ENCODE measurements at places on chromosomes 11 and 22.

DNA sequence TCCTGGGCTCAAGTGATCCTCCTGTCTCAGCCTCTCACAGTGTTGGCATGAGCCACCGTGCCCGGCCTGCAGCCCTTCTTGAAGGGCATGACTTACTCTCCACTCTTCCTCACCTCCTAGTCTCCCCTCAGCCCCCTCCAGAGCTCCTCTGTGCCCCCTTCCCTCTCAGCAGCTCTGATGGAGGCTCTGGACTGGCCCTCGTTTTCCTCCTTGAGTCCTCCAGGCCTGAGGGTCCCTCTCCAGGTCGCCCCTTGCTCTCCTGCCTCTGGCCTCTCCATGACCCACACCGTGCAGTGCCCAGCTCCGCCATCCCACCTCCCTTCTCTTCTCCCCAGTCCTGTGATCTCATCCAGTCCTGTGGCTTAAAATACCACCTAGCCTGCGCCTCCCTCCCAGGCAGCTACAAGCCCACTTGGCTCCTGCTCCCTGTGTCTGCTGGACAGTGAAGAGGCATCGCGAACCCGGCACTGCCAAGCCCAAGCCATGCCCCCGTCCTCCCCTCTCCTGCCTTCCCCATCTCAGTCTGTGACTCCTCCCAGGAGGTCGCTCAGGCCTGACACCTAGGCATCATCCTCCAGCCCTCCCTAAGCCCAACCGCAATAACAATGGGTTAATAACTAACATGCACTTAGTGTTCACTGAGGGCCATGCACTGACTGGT lies 11.9 kb downstream of the KCNJ4 start:
- no peak for DNase-seq

DNA sequence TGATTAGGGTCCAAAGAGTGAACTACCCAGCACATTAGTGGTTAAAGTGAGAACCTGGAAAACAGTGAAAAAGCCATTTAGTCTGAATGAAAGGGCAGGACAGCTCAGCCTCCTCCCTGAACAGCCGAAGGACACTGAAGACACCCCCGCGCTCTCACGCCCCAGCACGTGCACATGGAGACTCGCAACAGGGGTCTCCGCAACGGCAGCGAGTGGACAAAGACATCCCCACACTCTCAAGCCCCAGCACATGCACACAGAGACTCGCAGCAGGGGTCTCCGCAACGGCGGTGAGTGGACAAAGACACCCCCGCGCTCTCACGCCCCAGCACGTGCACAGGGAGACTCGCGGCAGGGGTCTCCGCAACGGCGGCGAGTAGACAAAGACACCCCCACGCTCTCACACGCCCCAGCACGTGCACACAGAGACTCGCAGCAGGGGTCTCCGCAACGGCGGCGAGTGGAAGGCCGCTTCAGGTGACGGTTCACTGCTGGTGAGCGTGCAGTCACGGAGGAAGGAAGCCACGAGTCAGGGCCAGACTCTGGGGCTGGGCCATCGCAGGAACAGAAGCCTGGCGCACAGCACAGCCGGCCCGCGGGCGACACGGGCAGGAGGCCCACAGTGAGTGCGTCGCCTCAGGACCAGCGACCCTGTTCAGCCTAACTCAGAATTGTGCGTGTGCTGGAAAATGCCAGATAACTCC lies 43.6 kb downstream of the BRD1 start:
- DNase-seq, result no peak

GRCh38 chr11:8325591-8326304 lies 62.1 kb upstream of the LMO1 start:
- DNase-seq, result no peak

DNA sequence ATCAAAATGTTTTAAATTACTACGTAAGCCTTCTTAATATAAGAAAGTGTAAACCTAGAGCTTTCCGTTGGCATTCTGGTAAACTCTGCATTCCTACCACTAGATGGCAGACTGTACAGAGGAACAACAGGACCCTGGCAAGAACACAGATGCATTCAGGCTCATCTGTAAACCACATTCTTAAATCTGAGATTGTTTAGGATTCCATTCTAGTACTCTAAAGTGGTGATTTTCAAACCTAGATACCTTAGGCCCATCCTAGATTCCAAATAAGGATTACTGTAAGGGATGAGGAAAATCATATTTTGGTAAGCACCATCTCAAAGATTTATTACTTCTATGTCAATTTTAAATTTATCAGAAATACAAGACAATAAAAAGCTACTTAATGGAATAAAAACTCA lies 26.9 kb downstream of the PICALM start:
- DNase-seq, result peak; percentile 33

- peak; percentile 70 for DNase-seq
Measured at GRCh38 chr11:75022759-75023396, 34.1 kb downstream of the NEU3 start.

GRCh38 chr11:107707807-107708206 lies 4.0 kb downstream of the SLN start:
- DNase-seq, result no peak

- no peak for DNase-seq
Measured at GRCh38 chr11:116787436-116787785, 412 bp downstream of the ZPR1 start.

- no peak for DNase-seq
Measured at GRCh38 chr11:126426820-126427749, 71.6 kb downstream of the ST3GAL4 start.

DNA sequence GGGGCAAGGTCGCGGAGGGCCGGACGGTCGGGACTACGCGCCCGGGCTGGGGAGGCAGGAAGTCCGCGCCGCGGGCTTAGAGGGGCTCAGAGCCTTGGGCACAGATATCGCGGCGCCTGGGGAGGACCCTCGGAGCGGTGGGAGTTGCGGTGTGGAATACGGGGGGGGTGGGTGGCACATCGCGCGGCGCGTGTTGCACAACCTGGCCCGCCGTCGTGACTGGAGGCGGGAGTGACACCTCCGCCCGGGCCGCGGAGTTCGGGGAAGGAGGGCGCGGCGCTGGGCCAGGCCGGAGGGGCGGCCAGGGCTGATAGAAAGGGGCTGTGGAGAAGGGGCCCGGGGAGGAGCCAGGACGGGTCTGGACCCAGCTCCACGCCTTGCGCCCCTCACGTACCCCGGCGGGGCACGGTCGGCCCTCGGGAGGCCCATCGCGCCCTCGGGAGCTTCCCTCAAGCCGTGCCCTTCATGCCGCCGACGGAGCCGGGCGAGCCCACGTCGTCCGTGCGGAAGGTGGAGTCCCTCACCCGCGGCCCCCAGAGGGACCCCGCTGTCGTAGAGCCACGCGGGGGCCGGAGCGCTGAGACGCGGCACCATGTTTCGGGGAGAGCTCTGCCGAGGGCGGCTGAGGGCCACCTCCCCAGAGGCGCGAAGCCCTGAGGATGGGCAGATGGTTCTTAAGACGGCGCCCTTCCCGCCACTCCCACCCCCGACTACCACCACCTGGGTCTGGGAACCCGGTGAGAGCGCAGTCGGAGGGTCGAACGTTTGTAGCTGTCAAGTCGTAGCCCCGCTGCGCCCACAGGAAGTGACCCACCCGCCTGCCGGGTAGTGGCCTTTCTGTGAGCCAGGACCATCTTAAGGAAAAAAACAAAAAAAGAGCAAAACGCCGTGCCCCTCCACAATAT lies 729 bp downstream of the IL17RA start:
- no peak for DNase-seq

- DNase-seq, result no peak
Measured at GRCh38 chr22:25000686-25001085, 48.2 kb downstream of the KIAA1671 start.

DNA sequence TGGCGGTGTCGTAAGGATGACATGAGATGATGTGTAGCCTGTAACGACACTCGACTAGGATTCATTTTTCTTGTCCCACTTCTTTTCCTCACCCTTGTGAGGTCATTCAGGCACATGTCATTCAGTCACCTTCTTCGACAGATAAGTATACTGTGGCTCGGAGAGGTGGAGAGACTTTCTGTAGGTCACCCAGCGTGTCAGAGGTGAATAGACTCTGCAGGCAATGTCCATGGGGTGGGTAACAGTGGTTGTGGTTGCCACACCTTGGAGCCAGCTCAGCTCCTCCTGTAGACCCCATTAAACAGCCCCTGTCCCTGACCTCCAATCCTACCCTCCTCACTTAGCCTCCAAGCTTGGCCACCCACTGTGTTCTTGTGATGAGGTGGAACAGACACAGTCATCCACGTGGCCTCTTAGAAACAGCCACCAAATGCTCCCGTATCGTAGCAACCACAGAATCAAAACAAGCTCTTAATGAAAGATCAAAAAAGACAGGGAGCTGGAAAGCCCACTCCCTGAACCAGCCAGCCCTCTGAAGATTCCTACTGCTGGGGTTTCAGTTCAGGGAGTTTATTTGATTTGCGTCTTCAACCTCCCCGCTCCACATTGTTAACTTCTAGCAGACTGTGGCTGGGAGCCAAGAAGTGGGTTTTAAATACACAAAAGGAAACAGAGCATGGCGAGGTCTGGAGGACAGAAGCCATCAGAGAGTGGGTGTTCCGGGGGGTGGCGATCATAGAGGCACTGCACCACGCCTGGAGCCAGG lies 89.0 kb upstream of the GRK3 start:
- DNase-seq, result no peak

GRCh38 chr11:24421766-24422165 lies 75.1 kb upstream of the LUZP2 start:
- no peak for DNase-seq

GRCh38 chr22:42280140-42280539 lies 9.7 kb upstream of the TCF20 start:
- no peak for DNase-seq

GRCh38 chr22:36687516-36687915 lies 16.0 kb downstream of the CACNG2 start:
- no peak for DNase-seq

DNA sequence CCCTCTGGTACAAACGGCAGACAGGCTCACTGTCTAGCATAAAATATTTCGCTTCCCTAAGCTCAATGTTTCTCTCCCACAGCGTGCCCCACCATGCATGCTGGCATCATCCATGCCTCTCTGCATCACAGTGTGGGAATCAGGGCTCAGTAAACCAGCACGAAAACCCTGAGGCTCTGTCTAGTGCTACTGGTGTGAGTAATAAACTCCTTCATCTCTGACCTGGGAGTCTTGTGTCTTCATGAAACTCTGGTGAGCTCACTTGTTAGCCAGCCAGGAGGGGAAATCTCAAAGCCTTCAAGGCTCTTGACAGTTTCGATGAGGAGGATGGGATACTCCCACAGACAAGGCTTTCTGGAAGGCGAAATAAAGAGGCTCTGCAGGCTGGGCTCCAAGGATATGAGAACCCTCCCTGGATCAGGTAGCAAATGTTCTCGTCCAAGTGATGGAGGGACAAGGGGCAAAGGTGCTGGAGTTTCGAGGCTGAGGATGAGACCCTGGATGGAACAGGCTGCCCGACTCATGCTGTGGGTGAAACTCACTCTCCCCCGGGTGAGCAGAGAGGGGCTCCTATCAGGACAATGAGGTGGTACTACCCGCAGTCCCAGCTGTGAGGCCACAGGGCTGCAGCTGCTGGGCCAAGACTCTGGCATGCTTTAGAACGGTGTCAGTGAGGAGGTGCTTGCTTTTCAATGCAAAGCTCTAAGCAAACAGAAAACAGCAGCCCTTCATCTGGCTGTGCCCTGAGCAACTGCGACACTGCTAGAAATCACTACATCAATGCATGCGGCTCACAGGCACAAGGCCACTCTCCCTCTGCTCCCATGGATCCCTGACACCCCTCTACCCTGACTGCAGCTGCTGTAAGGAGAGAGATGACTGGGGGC lies 69.3 kb downstream of the SHANK2 start:
- DNase-seq, result no peak

DNA sequence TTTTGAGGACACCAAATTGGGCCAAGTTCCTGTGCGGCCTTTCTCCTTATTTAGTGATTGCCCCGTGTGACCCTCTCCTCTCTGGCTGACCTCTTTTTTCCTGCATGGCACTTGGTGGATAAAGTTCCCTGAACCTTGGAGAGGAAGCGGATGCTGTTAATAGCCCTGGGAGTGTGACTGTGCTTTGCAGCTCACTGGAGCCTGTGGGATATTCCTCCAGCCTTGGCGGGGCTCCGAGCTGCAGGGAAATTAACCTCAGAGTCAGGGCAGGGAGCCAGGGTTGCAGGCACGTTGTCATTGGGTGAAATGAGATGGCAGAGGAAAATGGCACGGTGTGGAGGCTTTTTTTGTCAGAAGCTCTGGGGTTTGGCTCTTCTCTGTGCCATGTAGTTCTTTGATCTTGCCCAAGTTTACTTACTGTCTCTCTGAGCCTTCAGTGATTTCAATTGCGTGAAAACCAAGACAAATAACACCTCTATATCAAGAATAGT lies 965 bp downstream of the OR9Q1 start:
- DNase-seq, result no peak

- no peak for DNase-seq
Measured at GRCh38 chr11:117037279-117037974, 60.8 kb downstream of the SIK3 start.

- DNase-seq, result peak; percentile 48
Measured at GRCh38 chr22:20268279-20269012, at the start of gene RTN4R. Gene RTN4R (minus strand): TSS chr22:20268318. CDS start chr22:20268092, 226 bp downstream.

DNA sequence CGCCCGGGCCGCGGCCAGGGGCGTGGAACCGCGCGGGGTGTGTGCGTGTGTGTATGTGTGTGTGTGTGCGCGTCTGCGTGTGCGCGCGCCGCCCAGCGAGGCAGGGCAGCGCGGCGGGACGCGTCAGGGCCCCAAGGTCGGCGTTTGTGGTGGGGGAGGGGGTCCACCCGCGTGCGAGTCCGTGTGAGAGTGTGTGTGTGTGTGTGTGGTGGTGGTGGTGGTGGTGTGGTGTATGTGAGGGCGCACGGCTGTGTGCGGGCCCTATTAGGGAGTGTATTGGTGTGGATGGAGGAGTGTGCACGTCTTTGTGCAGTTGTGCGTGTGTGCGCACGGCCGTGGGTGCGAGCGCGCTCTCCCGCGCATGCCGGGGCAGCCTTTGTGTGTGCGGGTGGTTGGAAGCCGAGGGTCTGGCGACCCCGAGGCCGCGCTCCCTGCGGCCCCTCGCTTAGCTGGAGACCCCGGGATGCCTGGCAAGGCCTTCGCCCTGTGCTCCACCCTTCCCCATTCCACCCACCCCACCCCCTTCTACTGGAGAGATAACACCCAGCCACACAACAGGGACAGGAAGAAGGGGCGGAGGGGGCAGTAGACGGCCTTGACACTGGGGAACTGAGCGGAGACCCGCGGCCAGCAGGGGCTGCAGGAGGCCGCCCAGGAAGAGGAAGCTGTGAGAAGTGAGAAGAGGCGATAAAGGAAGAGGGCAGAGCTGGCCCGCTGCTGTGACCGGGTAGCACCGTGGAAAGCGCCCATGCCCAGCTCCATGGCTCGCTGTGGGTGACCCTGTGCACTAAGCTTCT lies 528 bp upstream of the ARRB1 start:
- peak; percentile 45 for DNase-seq

DNA sequence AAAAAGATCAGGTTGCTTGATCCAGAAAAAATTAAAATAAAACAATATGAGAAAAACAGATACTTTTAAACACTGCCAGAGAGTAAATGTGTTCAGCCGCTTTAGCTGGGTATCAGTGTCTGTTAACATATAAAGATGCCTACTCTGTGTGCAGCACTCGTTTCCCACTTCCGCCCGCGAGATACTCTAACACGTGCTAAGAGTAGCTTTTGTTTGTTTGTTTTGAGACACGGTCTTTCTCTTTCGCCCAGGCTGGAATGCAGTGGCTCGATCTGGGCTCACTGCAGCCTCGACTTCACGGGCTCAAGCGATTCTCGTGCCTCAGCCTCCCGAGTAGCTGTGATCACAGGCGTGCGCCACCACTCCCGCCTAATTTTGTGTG lies 531 bp upstream of the MEN1 start:
- peak; percentile 56 for DNase-seq

- DNase-seq, result no peak
Measured at GRCh38 chr22:28795071-28795693, 5.2 kb downstream of the XBP1 start.

GRCh38 chr11:68002575-68002937 lies 1.3 kb downstream of the UNC93B1 start:
- DNase-seq, result no peak

GRCh38 chr22:38755155-38755910 lies 465 bp downstream of the SUN2 start:
- peak; percentile 51 for DNase-seq
